Stimulated activated CD4-positive, alpha-beta T cell treated with anti-CD3 and anti-CD28 coated beads, TNF-alpha, amount 100 ng/mL, for 48 hours (primary cell): ENCODE measurements at places on chromosomes 3 and 15.

- DNase-seq = no peak
These were observed 33.7 kb downstream of the SLC24A1 start for GRCh38 chr15:65655457-65655856.

DNA sequence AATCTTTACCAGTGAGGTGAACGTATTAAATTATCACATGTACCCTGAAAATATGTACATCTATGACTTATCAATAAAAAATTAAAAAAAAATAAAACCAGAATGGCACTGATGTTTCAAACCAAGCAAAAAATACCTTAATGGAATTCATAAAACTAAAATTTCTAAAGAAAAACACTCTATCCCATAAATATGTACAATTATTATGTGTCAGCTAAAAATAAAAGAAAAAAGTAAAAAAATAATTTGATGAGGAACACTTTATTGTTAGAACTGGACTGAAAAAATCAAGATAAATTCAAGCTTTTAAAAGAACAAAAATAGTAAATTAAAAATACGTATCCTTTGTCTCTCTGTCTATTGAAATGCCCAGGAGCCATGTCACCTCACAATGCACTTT lies 63.1 kb downstream of the IL20RB start:
- no peak for DNase-seq

GRCh38 chr3:50254577-50255250 lies 14.2 kb upstream of the SEMA3B start:
- DNase-seq = no peak

DNA sequence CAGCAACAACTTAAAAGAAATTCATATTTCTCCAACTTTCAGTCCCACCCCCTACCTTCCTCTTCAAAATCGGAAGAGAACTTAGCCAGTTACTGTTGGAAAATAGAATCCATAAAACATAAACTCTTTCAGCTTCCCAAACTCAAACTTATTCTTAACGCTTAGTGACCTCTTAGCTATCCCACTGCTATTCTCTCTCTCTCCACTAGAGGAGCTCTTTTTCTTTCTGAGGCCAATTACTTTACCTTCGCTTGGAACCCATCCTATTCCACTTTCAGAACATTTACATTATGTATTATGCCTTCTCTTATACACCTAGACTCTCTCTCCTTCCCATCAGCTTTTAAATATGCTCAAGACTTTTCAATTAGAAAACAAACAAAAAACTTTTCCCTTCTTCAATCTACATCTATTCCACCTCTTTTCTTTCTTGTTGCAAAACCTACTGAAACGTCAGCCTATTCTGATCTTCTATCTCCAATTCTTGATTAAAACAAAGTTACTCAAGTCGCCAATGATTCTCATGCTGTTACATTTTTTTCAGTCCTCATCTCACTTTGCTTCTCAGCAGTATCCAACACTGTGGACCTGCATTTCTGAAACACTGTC lies 13.4 kb upstream of the GHSR start:
- no peak for DNase-seq

GRCh38 chr3:178126686-178127085 lies 409.6 kb upstream of the KCNMB2 start:
- DNase-seq = no peak

- no peak for DNase-seq
These were observed 3.2 kb upstream of the BCL2L10 start for GRCh38 chr15:52115598-52116427.

- DNase-seq = no peak
These were observed 247.2 kb downstream of the SLC9A9 start for GRCh38 chr3:143600756-143601718.

- DNase-seq = no peak
These were observed 59.9 kb downstream of the ARHGEF26 start for GRCh38 chr3:154180836-154181691.

- DNase-seq = no peak
These were observed 250.7 kb upstream of the TBL1XR1 start for GRCh38 chr3:177447938-177448337.

DNA sequence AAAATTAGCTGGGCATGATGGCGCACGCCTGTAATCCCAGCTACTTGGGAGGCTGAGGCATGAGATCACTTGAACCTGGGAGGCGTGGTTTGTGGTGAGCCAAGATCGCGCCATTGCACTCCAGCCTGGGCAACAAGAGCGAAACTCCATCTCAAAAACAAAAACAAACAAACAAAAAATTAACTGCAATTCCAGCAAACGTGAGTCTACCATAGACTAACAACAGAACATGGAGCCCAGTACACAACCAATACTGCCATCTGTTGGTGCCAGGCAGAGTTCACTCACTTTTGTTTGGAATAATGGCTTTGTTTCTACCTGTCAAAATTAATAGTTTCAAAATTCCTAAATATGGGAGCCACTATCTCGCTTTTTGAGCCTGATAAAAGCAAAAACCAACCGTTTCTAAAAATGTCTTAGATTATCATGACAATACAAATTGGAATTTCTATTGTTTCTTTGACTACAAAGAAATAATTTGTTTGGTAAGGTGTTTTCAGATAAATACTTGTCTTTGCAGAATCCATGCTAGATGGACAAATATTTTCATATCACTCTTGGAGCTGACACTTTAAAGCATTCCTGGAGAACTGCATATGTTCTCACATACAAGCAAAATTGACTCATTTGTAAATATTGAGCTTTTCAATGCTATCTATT lies 45.0 kb downstream of the GPR176 start:
- no peak for DNase-seq

- DNase-seq = no peak
These were observed 443.8 kb upstream of the TGFBR2 start for GRCh38 chr3:30162579-30162978.

DNA sequence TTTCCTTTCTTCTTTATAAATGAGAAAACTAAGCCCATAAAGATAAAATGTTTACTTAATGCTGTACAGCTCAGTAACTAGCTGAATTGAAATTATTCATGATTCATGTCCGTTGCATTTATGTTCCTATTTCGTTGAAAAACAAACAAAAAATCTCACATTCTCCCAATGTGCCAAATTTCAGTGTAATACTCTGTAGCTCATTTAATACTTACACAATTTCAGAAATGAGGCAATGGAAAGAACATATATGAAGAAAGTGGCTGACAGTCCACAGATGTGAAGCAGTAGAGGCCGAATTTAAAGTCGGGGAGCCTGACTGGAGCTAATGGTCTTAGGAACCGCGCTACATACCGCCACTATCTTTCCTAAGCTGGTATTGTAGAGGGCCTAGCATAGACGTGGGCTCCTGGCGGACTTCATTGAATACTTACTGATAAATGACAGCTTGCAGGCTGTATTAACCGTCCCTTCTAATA lies 651 bp downstream of the PLSCR2 start:
- DNase-seq = no peak

DNA sequence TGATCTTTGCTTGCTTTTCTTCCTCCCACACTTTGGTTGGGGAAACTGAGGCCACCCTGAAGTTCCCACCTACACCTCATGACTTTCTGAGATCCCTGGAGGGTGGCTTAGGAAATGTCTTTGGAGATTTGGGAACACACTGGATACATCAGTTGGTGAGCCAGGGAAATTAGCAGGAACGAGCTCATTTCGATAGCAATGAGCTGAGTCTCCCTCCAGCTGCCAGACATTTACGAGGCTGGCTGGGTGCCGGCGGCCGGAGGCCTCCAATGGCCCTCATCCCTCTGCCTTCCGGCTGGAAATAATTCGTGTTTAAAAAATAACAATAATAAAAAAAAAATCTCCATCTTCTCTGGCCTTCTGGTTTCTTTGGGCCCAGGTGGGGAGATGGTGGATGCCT lies 38.8 kb downstream of the SMAD6 start:
- no peak for DNase-seq

DNA sequence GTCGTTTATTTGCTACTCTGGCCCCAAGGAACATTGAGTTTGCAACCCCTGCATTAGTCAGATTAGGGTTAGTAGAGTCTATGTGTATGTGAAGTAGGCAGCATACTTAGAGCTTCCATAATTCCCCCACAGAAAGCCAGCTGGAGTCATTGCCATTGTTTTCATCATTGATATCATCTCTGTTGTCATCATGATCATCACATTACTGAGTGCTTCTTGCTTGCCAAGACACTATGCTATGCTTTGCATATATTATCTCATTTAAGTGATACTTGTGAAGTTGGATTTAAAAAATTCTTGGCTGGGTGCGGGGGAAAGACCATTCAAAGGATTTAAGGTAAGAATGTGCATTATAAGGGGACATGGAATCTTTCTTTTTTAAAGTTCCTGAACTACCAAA lies 209.0 kb downstream of the CACNA2D3 start:
- DNase-seq = no peak

GRCh38 chr3:136750209-136750896 lies 1.8 kb downstream of the STAG1 start:
- no peak for DNase-seq

DNA sequence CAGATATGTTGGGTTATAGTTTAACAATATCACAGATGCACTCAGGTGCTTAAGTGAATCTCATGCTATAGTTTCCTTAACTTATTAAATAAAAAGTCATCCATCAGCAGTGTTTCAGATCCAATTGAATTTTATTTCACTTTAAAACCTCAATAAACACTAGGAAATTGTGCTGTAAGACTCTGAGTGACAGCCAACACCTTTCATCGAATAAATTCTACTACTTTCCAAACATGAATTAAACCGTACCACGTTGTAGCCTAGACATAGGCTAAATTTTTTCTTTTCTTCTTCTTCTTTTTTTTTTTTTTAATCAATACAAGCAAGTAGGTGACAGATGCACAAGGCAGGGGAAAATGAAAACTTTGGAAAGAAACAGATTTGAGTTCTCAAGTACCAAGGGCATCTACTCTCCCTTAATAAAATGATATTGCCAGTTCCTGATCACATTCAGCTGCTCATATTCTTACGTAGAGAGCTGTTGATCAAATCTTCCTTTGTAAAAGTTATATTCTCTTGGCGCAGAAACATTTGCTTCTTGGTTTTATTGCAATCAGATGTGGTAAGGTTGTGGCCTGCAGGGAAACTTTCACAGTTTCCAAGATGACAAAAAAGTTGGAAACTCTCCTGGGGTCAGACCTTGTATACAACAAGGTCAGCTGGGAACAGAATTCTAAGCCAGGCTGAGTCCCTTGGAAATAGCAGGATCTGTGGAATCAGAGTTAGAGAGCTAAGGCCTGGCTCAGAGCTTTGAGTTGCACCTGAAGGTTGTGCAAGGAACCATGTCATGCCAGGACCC lies 147.7 kb downstream of the CD47 start:
- no peak for DNase-seq

DNA sequence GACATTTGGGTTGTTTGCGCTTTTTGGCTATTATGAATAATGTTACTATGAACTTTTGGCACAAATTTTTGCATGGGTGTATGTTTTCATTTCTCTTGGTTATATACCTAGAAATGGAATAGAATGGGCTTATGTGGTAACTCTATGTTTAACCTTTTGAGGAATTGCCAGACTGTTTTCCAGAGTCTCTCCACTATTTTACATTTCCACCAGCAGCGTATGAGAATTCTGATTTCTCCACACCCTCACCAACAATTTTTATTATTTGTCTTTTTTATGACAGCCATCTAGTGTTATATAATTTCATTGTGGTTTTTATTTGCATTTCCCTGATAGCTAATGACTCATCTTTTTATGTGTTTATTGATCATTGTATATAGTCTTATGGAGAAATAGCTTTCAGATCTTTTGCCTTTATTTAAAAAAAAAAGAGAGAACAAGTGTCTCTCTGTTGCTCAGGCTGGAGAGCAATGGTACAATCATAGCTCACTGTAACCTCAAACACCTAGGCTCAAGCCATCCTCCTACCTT lies 247.2 kb downstream of the OPA1 start:
- no peak for DNase-seq

GRCh38 chr3:130849091-130849552 lies 44.8 kb upstream of the ATP2C1 start:
- no peak for DNase-seq

DNA sequence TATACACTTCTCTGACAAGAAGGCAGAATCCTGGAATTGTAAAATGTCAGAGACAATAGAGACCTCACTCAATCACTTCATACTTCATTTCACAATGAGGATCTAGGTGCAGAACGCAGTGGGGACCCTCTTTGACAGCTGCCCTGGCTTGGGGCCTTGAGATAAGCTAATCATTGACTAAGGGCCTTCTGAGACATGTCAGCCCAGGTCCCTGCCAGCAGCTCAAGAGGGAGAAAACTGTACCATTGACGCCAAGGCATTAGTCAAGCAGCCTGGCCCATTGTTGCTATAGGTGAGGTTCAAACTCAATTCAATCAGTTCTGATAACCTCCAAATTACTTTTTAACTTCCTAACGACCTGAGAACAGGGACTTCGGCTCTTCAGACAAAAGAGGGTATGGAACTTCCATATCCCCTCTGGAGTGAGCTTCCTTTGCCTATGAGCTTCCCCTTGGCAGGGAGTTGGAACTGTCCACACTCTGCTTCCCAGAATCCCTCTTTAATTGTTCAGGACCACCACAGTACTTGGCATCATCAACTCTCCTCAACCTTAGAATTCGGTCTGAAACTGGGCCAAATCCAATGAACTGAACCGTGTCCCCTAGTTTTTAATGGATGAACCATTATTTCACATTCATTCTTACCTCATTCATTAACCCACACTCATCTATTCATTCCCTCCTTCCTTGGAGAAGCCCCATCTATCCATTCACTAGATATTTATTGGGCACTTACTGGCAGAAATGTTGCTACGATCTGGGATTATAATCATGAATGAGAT lies 1.5 kb upstream of the CYP8B1 start:
- DNase-seq = no peak

GRCh38 chr3:118754406-118755252 lies 280.0 kb downstream of the IGSF11 start:
- no peak for DNase-seq

- no peak for DNase-seq
These were observed 38.5 kb upstream of the MRPL3 start for GRCh38 chr3:131541288-131541687.

DNA sequence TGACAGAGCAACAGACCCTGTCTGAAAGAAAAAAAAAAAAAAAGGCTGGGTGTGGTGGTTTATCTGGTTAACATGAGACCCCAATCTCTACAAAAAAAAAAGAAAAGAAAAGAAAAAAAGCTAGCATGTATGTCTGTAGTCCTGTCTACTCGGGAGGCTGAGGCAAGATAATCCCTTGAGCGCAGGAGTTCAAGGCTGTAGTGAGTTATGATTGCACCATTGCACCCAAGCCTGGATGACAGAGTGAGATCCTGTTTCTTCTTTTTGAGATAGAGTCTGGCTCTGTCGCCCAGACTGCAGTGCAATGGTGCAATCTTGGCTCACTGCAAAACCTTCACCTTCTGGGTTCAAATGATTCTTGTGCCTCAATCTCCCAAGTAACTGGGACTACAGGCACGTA lies 8.4 kb upstream of the DHX30 start:
- no peak for DNase-seq

GRCh38 chr3:168544097-168544957 lies 448.6 kb upstream of the GOLIM4 start:
- no peak for DNase-seq

- no peak for DNase-seq
These were observed 76.8 kb upstream of the LRIG1 start for GRCh38 chr3:66577426-66578203.

DNA sequence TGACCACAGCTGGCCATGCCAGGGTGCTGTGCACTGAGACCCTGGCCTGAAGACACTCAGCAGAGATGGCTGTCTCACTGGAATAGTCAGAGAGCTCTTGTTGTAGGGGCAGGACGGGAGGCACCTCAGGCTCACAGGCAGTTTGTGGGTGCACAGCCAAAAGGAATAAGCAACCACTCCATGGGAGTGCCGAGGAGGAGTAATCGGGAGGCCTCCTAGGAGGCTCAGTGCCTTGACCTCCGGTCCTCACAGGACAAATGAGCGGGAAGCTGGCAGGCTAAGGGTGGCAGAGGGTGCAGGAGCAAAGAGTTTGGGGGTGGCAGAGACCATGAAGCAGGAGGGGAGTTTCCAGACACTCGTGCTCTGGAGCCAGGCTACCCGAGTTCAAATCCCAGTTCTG lies 81.7 kb downstream of the SMAD6 start:
- no peak for DNase-seq
